ENCODE measurements at places on chromosomes 3 and 15.
A peak's percentile ranks its signal among the peaks of the same experiment; 100 is the strongest.

GRCh38 chr3:196789885-196790359 is 50.3 kb downstream of the PAK2 start:
- DNase-seq = no peak

GRCh38 chr3:197366301-197367044 is 68.1 kb upstream of the DLG1 start:
- no peak for DNase-seq

GRCh38 chr15:71973366-71973765 is 144.6 kb downstream of the MYO9A start:
- DNase-seq = no peak

DNA sequence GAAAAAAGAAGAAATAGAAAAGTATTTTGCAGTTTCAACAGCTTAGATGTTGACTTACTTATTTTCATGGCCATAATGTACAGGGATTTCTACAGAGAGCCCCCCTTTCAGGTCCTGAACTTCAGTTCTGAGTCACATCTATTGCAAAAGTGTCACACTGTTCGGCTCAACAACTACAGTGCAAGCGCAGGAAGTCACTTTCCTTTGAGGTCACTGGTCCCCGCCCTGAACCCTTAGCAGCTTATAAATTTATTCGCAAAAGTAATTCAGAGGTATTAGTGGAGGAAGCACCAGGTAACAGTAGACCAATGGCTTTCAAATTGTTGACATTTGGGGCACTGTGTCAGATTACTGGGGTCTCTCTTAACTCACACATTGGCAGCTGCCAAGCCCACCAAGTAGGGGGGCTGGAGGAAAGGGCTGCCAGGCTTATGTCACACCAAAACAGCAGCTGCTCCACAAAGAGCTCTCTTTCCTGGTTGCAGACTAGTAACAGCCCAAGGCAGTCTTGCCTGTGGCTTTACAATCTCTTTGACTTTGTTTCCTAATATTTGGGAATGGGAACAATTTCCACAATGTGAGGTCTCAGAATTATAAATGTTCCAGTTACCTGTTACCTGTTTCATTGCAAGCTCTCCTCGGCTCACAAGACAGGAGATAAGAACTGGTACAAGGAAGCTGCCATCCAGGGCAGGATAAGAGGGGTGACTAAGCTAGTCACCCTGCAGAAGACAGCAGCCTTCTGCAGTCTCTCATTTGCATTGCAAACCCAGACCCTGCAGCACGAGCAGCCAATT is 130.2 kb upstream of the STRIT1 start:
- no peak for DNase-seq

- DNase-seq = peak; percentile 38
Observed at GRCh38 chr15:72285927-72286516, 13.7 kb upstream of the PARP6 start.

- DNase-seq = no peak
Observed at GRCh38 chr15:55499151-55499550, 8.9 kb downstream of the DNAAF4 start.

DNA sequence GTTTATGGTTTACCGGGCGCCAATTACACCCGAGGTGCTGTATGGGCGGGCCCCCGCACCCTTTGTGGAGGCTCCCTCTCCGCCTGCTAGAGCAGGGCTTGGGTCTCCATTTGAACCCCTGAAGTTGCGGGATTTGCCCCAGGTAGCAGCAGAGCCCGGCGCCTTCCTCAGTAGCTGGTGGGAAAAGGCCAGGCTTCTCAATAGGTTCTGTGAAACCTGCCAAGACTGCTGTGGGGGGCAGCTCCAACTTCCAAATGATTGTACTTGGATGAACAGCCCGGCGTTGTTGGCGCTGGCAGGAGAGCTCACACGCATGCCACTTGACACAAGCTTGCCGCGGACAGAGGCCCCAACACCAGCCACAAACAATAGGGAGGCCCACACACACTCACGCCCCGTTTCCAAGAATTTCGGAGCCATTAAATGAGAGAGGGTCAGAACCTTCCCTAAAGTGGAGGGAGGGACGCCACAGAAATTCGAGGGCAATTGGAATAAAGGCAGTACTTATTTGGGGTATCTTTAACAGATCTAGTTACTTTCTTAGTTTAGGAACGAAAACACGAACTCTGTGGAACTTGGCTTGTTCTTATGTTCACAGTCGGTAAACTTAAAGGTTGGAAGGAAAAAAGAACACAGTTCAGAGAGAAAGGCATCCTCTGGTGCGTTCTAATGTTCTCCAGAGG is 1.4 kb downstream of the EPHB3 start:
- DNase-seq = no peak

DNA sequence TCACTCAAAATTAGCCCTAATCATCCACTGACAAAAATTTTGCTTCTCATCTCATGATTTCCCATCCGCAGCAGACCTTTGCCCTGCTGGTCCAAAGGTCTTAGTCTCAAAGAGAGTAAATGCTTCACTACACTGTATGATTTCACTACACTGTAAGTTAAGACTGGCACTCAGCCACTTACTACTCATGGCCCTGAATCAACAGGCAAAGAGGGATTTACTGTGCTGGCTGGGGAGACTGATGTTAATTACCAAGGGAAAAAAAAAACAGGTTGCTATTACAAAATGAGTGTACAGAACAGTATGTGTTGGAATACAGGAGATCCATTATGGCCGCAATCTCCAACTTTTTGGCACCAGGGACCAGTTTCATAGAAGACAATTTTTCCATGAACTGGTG is 214.8 kb downstream of the ZMAT3 start:
- DNase-seq = no peak

DNA sequence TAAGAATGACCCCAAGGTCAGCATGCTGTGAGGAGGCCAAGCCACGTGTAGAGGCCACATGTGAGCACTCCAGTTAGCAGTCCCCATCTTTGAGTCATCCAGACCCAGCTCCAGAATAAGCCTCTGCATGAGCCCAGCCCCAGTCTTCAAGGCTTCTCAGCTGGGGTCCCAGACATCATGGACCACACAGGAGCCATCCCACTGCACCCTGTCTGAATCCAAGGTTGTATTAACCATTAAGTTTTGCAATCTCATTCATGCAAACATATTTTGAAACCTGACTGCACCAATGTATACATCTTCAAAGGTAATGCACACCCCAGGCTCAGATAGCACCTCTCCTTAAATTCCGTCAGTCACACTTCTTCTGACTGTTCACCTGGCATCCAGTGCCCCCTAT is 249.1 kb upstream of the CHRNA7 start:
- no peak for DNase-seq

DNA sequence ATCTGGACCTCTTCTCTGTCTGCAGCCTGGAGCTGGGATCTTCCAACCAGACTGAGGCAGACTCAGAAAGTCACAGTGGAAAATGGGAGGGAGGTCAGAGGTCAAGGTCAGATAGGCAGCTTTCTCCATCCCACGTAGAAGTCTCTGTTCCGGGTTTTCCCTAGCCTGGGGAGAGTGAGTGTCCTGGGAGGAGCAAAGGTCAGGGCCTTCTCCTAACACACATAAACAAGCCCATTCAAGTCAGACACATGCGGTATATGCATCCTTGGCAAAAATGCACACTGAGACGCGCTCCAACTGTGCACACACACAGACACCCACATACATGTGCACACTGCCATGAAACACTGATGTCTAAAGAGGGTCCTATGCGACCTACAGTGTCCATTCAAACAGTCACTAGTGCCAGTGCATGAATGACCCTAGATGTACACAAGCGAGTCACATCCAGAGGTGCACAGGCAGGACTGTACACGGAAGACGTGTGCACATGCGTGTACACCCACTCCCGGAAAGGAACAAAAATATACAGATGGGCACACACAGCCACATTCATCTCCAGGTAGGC is 681 bp downstream of the TWF2 start:
- no peak for DNase-seq

DNA sequence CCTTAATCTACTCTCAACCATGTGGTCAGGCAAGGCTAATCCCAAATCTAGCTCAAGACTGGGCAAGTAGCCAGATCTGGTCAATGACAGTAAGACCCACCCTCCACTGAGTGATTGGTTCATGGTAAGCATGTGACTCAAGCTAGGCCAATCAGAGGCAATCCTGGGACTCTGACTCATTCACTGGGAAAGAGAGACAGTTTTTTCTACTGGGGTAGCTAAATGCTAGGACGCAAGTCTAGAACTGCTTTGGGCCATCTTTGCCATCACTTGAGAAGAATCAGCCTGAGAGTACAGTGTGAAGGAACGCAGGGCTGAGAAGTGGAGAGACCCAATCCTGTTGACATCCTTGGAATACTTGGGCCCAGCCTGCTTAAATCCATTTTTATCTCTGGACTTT is 9.4 kb upstream of the RAD18 start:
- no peak for DNase-seq

DNA sequence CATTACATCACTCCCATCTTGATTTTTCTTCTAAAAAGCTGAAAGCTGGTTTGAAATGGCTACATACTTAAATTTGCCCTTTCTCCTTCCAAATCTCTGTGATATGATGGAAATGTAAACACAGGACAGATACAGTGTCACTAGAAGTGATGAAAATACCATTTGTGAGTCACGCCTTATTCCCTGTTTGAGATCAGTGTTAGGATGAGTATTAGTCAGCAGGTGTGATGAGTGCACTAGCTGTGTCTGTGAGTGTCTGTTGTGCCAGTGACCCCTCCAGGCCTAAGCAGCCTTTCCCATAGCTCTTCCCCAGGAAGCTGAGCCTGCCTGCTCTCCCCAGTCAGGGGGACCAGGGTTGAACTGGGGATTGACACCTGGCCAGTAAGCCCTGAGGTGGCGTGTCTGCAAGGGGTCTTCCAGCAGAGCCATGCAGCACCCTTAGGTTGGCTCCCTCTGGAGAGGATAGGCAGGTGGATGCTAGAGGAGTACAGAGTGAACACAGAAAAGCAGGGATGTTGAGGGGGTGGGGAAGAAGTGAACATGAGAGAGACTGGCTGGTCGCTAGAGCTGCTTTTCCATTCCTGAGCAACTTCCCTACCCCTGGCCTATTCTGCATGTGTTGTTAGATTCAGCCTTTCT is 92.0 kb downstream of the PDE8A start:
- DNase-seq = no peak

- DNase-seq = no peak
Observed at GRCh38 chr15:66129586-66129985, 124.0 kb downstream of the MEGF11 start.

- DNase-seq = no peak
Observed at GRCh38 chr3:8996681-8997121, 33.4 kb upstream of the RAD18 start.

DNA sequence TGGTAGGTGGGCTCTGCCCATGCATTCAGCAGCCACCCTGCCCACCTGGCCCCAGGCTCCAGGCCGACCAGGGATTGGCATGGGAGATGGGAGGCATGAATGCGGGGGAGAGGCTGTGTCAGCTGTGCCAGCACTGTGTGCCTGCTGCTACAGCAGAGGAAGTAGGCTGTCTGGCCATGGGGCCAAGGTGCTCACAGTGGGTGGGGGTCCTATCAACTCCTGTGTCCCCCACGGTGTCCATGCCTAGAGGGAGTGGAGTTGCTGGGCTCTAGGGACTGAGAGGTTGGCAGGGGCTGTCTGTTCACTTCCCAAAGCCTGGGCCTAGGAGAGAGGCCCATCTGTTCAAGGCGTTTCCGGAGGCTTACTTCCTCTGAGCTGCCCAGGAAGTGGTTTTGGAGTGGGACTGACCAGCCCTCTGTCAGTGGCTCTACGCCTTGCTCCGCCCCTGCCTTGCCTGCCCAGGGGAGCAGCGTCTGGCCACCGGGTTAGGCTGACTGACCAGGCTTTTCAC is 5.8 kb downstream of the PRKCD start:
- no peak for DNase-seq

GRCh38 chr15:66723826-66724731 is 22.0 kb downstream of the SMAD6 start:
- DNase-seq = no peak

DNA sequence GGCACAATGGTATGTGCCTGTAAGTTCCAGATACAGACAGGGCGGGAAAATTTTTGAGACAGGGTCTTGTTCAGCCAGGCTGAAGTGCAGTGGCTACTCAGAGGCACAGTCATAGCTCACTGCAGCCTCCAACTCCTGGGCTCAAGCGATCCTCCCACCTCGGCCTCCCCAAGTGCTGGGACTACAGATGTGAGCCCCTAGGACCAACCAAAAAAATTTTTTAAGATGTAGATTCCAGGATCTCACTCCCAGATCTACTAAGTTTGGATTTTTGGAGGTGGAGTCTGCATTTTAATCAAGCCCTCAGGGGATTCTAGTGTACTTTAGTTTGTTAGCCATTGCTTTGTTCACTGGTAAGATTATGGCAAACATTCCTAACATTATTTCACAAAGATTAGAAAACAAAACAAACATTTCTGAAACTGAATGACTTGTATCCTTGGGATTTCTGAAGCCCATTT is 2.7 kb downstream of the LIPH start:
- DNase-seq = no peak

DNA sequence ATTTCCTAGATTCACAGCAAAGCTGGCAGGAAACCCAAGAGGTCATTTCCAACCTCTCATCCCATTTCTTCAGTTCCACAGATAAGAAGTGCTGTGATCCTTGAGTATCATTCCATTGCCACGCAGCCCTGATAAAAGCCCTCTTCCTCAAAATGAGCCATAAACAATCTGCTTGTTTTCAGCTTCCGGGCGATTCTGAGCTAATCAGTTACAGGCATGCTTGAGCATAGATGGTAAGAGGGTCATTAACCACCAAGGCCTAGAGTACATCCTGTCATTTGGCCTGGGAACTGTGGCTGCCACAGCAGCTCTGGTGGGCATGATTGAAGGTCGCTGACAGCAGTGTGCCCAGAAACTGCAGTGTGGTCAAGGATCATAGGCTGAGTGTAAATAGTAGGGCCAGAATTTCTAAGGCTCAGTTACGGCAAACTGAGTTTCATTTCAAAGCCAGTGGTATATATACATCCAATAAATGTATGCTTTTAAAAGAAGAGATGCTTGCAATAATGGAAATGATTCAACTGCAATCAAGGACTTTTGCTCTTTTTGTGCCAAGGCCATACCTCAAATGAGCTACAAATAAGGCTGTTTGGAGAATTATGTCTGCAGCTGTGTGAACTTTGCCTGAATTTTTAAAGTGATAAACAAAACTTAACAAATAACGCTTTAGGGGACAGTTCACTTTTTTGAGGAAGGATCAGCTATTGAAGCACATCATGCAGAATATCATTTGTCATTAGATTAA is 47.3 kb downstream of the P3H2 start:
- DNase-seq = no peak
